ENCODE measurements at places on chromosomes 4 and X.

DNA sequence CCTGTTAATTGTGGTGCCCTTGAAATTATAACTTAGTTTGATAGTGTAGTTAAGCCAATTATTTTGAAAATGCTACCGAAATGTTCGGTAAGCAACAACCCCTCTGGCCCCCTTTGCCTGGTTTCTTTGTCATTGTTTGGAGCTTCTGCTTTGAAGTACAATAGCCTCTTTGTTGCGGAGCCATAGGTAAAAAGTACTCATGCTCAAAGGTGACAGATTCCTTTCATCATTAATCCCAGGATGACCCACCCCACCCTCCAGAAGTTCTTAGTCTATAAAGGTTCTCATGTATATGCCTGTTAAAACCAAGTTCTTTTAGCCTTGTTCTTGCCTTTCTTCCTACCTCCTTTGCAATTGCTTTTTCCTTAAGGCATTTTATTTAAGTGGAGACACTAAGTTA, 42.4 kb upstream of the SMARCAD1 start:
- no peak for DNase-seq

- DNase-seq: no peak
These were observed 40.0 kb downstream of the RIPPLY1 start for GRCh38 chrX:106862972-106863688.

GRCh38 chr4:165403637-165404036, 24.8 kb downstream of the CPE start:
- no peak for DNase-seq

DNA sequence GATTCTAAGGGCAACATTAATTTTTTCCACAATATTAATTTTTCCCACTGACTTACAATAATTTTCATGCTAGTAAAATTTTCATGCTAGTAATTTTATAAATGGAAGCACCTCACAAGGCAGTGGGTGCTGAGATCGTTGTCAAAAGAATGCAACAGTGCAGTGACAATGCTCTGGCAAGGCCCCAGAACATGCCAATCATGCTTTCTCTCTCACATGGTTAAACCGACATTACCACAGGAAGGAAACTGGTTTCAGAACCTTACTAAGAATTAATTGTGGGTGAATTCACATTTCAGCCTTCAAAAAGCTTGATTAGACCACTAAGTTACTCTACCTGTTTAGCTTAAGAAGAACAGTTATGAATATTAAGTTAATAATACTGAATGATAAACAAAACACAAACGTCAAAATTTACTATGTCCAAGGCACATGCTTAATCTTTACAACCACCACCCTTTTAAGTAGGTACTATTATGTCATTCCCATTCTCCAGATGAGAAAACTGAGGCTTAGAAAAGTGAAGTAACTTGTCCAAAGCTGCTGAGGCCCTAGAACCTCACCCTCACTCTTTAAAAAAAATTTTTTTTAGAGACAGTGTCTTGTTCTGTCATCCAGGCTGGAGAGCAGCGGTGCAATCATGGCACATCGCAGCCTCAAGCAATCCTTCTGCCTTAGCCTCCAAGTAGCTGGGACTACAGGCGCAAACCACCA, 10.0 kb upstream of the OPHN1 start:
- no peak for DNase-seq

- no peak for DNase-seq
These were observed 22.2 kb downstream of the ETDC start for GRCh38 chrX:135331525-135331924.

- DNase-seq: no peak
These were observed 16.3 kb downstream of the TSPAN5 start for GRCh38 chr4:98641906-98642668.

DNA sequence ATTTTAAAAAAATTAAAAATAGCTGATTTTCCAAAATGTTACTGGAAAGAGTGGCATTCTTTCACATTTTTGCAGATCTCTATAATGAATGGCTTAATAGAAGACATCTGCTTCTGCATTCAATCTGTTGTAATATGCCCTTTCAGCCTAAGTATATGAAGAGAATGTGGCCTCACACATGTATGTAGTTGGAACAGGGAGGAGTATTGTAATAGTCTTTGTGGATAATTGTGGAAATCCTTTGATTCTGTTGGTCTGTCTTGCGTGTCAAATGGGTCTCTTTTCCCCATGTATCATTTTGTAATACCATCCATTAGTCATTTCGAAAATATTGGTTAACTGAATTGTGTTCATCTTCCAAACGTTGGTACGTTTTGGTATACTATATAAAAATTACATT, 11.6 kb downstream of the TXLNG start:
- DNase-seq: no peak

DNA sequence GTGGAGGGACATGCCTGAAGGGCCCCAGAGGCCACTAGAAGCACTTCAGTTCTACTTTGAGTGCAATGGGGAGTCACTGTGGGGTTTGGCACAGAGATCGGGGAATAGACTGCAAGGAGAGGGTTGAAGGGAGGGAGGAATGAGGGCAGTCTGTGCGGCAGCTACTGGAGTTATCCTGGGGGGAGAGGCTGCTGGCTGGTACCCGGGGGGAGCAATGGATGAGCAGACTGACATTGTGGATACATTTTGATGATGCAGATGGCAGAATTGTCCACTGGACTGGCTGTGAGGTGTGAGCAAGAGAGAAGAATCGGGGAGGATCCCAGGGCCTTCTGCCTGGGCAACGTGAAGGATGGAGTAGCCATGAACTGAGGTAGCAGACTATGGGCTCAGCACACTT, 2.8 kb upstream of the MAMLD1 start:
- DNase-seq: no peak

GRCh38 chr4:19286924-19287323, 964.8 kb upstream of the SLIT2 start:
- no peak for DNase-seq

DNA sequence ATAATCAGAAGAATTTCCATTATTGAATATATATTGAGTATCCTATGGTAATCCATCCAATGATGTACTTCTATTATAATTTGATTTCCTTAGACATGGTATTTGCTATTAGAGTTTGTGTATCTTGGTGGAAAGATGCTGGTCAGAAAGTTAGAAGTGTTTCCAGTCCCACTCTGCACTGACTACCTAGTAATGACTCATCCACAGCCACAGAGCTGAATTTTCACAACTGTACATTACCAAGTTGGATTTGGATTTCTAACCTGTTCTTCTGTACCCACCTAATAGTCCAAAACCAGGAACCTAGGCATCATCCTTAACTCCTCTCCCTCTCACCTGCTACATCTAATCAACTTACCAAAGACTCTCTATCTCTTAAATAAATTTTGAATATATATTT, 145.4 kb downstream of the REELD1 start:
- DNase-seq: no peak

- DNase-seq: no peak
These were observed 162.1 kb downstream of the EPHA5 start for GRCh38 chr4:65508168-65508567.

DNA sequence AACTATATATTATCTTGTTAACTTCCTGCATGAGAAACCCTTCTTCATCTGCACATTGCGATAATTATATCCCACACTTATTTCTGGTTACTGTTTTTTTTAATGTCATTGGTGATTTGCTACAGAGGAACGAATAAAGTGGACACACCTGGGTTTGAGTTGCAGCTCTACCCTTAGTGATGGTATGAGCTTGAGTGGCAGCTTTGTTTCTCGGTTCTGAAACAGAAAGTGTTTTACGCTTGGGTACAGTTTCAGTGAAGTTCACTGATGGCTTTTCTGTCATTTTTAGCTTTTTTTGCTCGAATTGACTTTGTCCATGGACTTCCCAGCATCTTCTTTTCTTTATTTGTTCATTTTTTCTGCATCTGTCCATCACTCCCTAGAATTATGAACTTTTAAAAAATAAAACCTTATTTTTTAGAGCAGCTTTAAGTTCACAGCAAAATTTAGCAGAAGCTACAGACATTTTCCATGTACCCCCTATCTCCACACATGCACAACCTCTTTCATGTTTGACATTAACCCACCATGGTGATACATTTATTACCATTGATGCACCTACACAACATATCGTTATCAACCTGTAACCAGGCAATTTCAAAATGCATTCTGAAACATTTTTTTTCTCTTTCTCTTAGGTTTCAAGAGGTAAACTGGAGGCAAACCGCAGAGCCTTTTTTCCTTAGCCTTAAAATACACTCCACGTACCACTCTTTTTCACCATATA, 1041.6 kb upstream of the PRKX start:
- no peak for DNase-seq

DNA sequence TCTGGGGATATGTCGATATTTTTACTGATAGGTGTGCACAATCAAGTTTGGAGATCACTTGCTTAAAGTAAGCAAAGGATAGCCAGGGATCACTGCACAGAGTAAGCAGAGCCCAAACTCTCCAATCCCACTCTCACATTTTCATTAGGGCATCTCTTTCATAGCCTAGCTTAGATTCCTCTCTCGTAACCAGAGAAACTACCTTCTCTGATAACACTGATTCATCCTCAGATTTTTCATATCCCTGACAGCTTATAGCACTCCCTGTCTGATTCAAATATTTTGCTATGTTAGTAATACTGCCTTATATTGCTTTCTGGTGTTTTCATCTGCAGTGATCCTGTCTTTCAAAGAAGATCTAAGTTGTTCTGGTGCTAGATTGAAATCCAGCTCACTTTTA, 123.7 kb downstream of the CBLL2 start:
- no peak for DNase-seq

GRCh38 chr4:109930464-109930863, 17.8 kb downstream of the EGF start:
- no peak for DNase-seq

- DNase-seq: no peak
These were observed 70.4 kb downstream of the FGFBP1 start for GRCh38 chr4:15868111-15868510.

- no peak for DNase-seq
These were observed 54.8 kb upstream of the GEMIN8 start for GRCh38 chrX:14084466-14084865.

- no peak for DNase-seq
These were observed 180.9 kb downstream of the DACH2 start for GRCh38 chrX:86329174-86329573.

DNA sequence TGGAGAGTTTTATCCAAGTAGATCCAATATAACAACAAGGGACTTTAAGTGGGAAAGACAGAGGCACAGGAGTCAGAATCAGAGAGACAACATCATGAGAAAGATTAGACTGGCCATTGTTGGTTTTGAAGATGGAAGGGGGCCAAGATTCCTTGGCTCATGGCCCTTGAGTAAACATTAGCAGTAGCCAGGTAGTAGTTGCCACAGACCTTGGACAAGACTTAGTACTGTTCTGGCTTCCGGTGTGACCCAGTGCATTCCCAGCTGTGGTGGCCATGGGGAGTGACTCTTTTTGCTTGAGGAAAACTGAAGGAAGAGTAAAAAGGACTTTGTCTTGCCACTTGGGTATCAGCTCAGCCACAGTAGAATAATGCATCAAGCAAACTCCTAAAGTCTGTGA, 462.2 kb upstream of the CPXCR1 start:
- no peak for DNase-seq

- no peak for DNase-seq
These were observed 25.0 kb upstream of the NSG1 start for GRCh38 chr4:4361883-4362282.
